Activated naive CD4-positive, alpha-beta T cell treated with Interleukin-2 at 50 U/mL for 16 hours (primary cell): ENCODE measurements at places on chromosomes 12 and 14.

GRCh38 chr14:65159281-65160062, 57.2 kb upstream of the MAX start:
- no peak for DNase-seq

GRCh38 chr12:117489671-117490070, 128.2 kb upstream of the NOS1 start:
- DNase-seq, result no peak

DNA sequence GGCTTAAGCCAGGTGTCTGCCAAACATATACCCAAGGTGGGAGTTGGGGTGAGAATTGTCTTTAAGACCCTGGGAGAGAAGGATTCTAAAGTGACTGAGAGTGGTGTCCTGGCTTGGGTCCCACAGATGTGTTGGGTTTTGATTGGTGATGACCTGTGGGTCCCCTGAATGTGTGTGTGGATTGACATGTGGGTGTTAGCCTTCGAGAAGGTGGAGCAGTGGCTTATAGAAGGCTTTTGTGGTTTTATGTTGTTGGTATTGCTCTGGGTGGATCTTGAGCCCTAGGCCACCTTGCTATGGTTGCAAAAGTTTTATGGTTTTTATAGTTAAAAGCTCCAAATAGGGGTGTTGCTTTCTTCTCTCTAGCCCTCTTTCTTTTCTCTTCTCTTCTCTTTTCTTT, 29.7 kb downstream of the PLEKHG3 start:
- no peak for DNase-seq

GRCh38 chr12:8562310-8562709, 21.6 kb upstream of the CLEC4E start:
- no peak for DNase-seq

- DNase-seq, result no peak
Observed at GRCh38 chr14:71529848-71530247, 402.4 kb upstream of the RGS6 start.

DNA sequence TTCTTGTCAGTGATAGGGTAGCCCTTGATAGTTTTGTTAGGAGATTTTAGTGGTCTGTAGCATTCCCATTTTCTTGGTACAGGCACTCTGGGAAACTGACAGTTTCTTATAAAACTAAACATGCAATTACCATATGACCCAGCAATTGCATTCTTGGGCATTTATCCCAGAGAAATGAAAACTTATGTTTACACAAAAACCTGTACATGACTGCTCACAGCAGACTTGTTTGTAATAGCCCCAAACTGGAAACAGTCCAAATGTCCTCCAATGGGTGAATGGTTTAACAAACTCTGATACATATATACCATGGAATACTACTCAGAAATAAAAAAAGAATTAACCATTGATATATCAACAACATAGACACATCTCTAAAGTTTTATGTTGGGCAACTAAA, 75.5 kb downstream of the BORCS5 start:
- DNase-seq, result no peak

- peak; percentile 17 for DNase-seq
Observed at GRCh38 chr14:52349731-52350130, 35.6 kb downstream of the PTGER2 start.

GRCh38 chr12:79895071-79895470, 39.8 kb downstream of the PPP1R12A start:
- DNase-seq, result no peak

DNA sequence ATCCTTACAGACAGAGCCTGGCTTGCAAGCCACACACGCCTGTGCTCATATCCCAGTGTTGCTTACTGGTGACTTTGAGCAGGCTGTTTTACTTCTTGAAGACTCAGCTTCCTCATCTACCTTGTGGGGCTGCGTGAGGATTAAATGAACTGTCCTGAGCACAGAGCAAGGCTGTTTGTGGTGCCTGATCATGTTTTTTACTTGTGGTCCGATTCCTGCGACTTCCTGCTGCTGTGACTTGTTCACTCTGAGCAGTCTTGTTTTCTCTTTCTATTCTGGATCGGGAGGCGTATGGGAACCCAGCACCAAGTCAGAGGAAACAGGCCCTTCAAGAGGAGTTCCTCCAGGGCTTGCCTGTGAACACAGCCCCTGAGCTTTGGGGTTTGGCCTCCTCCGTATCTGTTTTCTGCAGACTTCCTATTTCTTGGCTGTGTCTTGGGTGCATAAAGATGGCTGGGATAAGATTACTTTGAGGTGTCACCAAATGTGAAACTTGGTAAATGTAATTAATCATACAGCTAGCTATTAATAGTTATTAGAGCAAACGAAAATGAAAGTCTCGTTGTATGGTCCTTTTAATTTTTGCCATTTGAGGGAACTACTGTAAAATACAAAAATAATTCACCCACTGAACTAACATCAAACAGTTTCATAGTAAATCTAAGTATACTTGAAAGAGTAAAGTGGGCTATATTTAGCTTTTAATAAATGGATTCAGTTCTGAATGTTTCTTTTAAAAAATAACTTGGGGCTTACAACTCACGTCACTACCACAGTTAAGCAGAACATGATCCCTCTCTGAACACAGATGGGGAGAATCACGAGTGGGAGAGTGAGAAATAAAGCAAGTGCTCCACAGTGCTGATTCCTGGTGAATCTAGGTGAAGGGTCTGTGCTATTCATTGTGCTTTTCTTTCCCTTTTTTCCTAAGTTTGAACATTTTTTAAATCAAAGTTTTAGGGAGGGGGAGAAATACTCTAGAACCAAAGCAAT, 251.5 kb downstream of the FOXN3 start:
- DNase-seq, result no peak

DNA sequence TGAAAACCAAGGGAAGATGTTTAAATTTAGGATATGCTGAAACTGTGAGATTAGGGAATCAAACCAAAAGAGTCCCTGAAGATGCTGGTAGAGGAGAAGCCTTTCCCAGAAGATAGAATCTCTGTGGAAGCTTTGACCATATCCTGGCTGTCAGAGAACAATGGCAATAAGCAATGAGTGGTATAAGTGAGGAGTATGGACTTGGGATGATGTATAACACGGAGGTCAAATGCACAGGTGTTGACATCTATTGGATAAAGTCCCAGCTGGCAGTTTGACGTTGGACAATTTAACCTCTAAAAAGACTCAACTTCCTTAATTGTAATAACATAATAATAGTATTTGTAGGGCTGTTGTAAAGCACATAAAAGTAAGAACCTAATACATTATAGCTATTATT, 30.1 kb upstream of the CLEC14A start:
- no peak for DNase-seq

- no peak for DNase-seq
Observed at GRCh38 chr12:29673346-29673745, 110.4 kb downstream of the TMTC1 start.

DNA sequence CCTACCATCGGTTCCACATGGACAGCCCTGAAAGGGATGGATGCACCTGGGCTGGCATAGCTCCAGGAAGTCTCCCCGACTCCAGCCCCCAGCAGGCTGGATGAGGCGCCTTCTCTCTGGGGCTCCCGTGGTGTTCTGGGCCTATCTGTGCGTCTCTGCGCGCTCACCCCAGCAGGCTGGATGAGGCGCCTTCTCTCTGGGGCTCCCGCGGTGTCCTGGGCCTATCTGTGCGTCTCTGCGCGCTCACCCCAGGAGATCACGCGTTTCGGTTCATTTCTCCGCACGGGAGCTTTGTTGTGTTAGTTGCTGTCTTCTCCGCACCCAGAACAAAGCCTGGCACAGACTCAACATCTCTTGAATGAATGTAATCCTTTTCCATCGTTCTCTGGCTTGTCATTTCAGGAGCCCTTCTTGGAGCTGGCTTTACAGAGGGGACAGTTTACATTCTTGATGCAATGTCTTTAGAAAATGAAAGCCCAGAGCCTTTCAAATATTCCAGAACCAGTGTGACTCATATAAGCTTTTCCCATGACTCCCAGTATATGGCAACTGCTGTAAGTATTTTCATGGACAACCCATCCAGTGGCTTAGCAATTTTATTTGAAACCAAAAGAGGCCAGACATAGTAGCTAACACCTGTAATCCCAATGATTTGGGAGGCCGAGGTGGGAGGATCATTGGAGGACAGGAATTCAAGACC, 40.3 kb downstream of the CFAP251 start:
- DNase-seq, result no peak

DNA sequence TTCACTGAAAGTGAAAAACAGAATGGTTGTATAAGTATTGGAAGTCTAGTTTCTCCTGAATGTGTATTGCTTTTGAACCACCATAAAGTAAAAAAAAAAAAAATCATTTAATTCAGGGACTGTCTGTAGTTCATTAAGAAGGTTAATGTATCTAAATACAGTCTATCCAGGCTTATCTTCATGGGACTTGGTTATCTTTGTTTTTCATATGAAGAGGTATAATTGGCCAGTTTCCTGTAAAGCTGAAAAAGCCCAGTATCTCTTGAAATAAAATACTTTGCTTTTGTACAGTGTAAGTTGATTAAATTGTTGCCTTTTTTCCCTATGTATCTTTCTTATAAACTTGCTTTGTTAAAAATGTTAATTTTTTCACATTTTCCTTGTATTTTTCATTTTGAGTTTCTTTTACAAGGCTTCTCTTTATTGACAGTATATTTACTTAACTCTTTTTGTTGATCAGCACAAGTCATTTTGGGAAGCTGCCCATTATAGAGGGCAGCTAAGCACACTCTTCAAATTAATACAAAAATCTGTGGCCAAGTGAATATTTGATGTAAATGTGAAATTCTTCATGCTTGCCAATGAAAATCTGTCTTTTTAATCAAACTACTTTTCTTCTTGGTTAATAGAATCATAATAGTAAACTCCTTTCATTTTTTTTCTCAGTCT, 156.0 kb downstream of the TMTC3 start:
- no peak for DNase-seq

DNA sequence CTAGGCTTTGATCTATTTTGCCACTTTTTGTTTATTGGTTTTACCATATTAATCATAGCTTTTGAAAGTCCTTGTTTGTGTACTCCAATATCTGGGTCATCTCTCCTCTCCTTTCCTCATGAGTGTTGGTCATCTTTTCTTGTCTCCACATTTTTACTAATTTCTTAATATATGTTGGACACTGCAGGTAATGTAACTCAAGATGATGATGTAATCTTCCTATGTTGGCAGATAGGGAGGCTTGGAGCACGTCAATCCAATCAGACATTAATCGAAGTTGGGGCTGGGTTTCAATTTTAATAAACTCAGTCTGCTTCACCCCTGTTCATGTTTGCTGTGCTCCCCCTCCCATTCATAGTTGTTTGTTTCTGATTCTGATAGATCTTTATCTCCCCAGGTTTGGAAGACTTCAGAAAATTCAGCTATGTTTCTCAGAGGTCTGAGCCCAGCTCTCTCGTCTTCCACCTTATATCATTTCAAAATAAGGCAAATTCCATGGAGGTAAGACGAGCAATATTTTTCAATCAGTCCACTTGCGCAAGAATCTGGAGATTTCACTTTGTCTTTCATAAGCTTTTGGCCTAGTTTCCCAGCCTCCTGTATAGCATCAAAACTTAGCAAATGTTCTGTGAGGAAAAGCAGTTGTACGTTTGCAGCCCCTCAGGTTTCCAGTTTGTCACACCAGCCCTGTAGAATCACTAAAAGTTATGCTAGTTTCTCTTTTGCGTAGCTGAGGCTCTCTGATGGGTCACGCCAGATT, 504.1 kb downstream of the TMTC2 start:
- DNase-seq, result no peak

- DNase-seq, result no peak
Observed at GRCh38 chr14:89352976-89353765, 63.9 kb downstream of the FOXN3 start.

GRCh38 chr12:55901881-55902490, 25.7 kb downstream of the PYM1 start:
- DNase-seq, result no peak

DNA sequence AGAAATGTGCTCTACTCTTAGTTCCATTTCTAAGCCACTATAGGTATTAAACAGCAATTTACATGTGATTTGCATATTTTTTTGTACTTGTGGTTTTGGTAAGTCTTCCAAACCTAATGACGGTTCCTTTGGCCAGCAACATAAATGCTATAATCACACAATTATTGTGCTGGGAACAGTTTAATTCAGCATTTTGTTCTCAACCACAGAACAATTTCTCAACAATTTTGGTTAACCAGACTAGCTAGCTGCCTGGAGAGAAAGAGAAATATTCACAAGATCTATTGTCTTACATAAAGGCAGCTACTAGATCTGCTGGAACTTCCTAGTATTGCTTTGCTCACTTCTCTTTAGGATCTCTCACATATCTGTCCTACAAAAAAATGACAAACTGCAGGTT, 265.3 kb downstream of the SOX5 start:
- DNase-seq, result no peak

GRCh38 chr12:57241402-57242310, 9.3 kb downstream of the STAC3 start:
- DNase-seq, result no peak

DNA sequence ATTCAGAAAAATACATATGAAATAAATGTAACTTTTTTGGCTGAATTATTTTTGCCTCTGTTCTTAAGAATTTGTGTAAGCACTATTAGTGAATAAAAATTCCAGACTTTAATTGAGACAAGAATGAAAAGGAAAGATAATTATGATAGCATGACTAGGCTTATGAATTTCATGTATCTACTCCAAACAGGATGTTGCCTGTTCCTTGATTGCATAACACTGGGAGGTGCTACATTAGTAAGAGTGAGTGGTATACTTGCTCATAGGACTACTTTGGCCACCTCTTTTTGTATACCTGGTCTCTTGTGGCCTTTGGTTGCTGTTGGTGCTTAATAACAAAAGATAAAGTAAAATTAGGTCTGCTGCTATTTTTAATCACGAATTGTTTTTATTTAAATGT, 112.8 kb downstream of the NAV3 start:
- DNase-seq, result no peak

- no peak for DNase-seq
Observed at GRCh38 chr12:130222519-130223218, 60.4 kb downstream of the FZD10 start.

GRCh38 chr12:123384994-123385376, 1.1 kb downstream of the KMT5A start:
- no peak for DNase-seq

DNA sequence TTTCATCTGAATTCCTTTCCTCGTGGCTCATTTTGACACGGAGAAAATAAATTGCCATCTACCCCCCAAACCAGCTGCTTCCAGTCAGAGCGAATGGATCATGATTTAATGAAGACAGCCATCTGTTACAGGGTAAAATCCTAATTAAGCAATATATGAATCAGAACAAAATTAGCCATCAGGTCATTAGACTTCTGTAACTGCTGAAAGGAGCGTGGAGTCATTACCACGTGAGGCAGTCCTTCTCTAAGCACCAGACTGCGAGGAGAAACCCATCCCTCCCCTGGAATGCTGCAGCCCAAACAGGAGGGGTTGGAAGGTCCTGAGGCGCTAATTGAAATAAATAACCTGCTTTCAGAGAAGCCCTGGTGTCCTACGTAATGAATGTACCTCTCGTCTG, 51.1 kb upstream of the TCL1A start:
- no peak for DNase-seq
